Activated naive CD8-positive, alpha-beta T cell treated with anti-CD3 and anti-CD28 coated beads, Interleukin-2, amount 50 U/mL, for 24 hours (primary cell): ENCODE measurements at places on chromosomes 1 and 21.
A peak's percentile ranks its signal among the peaks of the same experiment; 100 is the strongest.

DNA sequence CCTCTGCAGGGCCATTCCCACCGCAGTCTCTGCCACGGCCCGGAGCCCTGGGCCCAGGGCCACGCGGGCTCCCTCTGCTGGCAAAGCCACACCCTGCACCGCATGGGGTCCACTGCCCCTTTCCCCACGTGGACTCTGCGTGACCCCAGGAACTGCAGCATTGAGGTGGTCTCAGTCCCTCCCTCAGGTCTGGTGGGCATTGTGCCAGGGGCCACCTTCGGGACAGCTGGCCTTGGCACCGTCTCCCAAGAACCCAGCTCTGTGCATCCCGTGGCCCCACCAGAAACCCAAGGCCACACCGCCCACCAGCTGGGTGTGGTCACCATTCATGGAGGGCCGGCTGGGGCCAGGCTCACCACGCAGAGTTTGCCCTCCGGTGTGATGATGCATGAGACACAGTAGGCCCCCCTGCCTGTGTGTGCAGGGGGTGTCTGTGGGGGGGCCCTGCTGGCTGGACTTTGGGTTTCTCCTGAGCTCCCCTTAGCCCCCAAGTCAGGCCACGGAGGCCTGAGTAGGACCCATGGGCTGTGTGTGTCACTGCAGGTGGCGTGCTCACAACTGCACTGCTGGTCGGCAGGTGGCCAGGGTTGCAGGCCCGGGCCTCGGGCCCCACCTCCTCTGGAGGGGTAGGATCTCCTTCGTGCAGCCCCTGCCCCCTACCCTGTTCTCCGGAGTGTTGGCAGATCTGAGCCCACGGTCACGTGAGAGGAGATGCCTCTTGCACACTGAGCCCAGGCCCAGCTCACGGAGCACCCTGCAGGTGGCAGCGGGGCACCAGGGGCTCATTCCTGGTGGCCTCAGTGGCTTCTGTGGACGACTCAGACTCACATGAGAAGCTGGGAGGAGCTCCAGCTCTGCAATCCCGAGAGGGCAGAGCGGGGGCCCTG, 5.8 kb downstream of the VWA1 start:
- peak; percentile 78 for DNase-seq

GRCh38 chr21:14581902-14582457, 35.9 kb upstream of the SAMSN1 start:
- DNase-seq, result no peak

GRCh38 chr1:158979229-158979628, 30.5 kb upstream of the IFI16 start:
- no peak for DNase-seq

DNA sequence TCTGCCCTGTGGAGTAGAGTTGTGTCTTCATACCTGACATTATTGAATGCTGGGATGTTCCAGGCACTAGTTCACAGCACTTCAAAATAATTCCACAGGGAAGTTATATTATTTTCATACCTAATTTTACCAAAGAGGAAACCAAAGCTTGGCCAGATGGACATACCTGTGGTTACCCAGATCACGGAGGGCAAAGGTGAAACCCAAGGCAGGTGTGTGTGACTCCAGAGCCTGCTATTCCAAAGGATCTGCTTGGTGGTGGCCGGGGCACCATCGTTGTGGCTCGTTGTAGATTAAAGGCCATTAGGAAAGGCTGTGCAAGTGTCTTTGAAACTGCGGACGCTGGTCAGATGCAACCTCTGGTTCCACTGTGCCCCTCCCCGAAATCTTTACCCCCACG, 108.6 kb downstream of the ZBTB18 start:
- no peak for DNase-seq

GRCh38 chr1:181438013-181438412, 45.3 kb upstream of the CACNA1E start:
- no peak for DNase-seq

- no peak for DNase-seq
These were observed 17.8 kb upstream of the SLAMF6 start for GRCh38 chr1:160540859-160541233.

- DNase-seq, result no peak
These were observed 74.3 kb upstream of the PAX7 start for GRCh38 chr1:18556364-18556763.

DNA sequence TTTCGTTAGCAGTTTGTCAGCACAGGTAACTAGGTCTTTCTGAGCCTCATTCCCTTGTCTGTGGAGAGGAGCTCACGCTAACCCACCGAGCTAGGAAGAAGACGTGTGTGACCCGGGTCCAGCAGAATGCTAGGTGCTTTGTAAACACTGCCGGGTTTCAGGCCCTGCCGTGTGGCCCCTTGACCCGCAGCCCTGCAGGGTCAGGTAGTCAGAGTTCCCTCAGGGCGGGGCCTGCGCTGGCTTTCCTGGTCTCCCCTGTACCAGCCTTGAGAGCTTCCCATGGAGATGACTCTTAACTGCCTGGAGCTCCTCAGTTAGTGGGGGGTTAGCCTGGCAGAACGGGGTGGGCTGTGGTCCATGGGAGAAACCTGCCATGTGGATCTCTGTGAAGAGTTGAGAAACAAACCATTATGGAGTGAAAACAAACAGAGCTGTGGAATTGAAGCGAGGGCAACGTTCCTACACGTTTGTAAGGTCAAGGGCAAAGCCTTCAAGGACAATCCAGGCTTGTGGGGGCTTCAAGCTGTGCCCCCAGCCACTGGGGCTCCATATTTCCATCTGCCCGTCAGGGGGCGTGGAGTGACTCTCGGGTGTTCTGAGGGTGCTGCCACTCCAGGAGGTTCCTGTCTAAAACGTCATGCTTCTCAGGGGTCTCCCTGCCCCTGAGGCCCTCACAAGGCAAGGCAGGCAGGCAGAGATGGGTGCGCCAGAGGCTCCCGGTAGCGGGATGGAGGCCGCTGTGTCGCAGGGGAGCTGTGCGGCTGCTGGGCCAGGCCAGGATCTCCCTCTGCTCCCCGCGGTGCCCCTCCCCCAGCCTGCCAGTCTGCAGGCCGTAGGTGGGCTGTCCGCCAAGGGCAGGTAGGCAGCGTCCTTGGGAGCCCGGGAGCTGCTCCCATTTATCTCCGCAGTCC, 23.8 kb downstream of the LHX4 start:
- no peak for DNase-seq

- no peak for DNase-seq
These were observed 30.3 kb downstream of the SLX9 start for GRCh38 chr21:44969931-44970755.

DNA sequence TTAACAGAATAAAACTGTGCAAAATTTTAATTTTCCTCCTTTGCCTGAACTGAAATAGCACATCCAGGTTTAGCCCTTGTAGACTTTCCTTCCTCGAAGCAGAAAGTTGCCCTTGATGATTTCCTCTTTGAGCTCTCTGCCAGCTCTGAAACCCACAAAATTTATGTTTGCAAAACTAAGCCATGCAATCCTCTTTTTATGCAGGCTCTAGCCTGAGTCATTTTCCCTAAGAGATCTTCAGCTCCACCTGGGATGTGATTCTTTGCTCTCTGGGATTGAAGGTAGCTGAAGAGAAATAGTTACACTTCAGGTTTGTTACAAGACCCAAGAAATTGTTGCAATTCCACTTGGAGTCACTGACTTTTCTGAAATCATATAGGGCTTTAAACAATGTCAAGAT, 1.4 kb upstream of the F3 start:
- DNase-seq, result no peak

DNA sequence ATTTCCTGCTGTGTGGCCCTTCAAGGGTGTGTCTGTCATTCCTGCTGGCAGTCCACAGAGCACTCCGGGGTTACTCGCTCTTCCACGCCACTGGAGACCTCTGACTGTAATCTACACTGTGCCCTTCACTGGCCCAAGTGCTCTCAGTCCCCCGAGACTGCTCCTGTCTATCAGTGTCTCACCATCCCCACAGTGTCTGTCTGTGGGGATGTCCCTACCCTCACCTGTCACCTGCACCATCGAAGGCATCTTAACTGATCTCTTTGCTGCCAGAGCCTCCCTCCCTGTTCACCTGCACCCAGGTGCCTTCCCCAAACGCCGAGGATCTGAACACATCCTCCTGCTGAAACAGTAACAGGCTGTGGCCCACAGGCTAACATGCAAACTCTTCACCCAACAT, 136.7 kb downstream of the MATN1 start:
- no peak for DNase-seq

DNA sequence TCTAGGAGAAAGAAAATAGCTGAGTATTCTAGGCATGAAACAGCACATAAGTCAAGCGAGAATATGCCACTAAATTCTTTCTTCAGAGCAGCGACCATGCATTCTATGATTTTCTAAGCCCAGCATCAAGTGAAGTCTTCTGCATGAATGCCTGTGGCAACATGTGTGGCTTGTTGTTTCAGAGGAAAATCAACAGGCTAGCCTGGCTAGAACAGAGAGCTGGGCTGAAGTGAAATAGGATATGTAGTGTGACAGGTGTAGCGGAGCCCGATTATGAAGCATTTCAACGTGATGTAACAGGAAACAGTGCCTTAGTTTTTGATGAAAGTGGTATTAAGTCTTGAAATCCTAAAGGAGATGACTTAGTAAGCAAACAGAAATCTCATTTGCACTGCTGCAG, 7.0 kb downstream of the CSDE1 start:
- no peak for DNase-seq

- no peak for DNase-seq
These were observed 68.7 kb downstream of the MORN1 start for GRCh38 chr1:2322581-2323211.

DNA sequence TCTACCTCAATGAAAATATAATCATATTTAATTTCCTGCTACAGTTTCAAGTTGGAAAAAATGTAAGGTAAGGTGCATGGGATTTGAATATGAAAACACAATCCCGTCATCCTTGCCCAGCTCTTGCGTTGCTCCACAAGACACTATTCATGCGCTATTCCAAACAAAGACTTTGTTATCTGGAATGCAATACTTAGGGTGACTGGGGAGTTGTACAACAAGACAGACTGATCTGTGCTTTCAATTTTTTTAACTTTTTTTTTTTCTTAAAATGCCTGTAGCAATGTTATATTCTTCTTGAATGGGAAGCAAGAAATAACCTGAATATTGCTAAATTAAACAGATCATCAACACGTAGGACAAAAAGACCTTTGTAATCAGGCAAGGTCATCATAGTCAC, 1077.2 kb downstream of the TTLL7 start:
- DNase-seq, result no peak

DNA sequence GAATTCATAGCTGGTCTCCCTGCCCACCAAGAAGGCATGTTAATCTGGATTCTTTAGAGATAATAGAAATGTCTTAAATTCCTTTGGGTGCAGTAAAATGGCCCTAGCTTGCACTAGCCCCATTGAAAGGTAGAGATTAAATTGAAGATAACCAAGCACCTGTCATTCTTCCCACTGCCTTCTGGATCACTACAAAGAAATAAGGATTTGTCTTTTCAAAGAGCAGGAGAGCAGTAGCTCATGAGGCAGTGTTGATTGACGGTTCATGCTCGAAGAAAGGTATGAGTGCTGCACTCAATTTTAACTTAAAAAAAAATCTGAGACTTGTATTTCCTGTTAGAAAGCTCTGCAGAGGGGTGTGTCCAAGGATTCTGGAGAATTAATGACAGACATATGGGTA, 74.9 kb upstream of the F3 start:
- DNase-seq, result no peak

DNA sequence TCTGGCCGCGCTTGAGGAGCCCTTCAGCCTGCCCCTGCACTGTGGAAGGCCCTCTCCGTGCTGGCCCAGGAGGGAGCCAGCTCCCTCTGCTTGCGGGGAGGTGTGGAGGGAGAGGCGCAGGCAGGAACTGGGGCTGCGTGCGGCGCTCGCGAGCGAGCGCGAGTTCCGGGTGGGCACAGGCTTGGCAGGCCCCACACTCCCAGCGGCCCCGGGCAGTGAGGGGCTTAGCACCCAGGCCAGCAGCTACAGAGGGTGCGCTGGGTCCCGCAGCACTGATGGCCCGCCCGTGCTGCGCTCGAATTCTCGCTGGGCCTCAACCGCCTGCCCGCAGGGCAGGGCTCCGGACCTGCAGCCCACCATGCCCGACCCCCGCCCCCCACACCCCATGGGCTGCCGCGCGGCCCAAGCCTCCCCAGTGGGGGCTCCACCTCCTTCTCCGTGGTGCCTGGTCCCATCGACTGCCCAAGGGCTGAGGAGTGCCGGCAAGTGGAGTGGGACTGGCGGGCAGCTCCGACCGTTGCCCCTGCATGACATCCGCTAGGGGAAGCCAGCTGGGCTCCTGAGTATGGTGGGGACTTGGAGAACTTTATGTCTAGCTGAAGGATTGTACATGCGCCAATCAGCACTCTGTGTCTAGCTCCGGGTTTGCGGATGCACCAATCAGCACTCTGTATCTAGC, 46.0 kb downstream of the COL24A1 start:
- DNase-seq, result no peak

GRCh38 chr21:33384841-33385331, 18.3 kb upstream of the IFNGR2 start:
- no peak for DNase-seq

DNA sequence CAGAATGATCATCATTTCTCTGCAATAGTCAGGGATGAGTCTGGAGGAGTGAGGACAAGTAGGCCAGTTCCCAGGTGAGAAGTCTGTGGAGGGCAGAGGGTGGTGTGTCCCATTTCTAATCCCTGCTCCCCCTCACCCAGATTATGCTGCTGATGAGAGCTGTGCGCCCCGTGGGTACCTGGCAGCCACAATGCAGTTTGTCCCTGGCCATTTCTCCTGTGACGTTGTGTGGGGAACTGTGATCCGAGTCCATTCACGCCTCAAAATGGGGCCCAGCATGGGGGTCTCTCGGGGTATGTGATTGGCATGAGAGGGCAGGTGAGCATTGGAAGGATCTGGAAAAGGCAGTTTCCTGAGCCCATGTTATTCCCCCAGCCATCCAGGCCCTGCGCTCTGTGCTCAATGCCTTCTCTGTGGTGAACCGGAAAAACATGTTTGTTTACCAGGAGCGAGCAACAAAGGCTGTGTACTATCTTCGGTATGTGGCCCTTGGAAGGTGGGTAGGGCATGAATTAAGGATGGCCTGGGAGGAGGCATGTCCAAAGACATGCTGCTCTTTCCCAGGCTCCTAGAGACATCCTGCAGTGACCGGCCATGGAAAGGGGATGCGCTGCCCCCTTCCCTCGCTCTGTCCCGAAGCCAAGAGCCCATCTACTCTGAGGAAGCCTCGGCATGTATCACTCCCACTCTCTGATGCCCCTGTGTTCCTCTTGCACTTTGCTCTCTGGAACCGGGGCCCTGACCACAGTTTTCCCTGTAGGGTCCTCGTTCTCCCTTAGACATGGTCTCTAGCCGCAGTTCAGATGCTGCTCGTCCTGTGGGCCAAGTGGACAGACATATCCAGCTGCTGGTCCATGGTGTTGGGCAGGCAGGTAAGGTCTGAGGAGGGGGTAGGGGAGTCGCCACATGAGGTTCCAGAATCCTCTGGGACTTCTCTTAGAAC, 16.4 kb downstream of the HYI start:
- no peak for DNase-seq

- no peak for DNase-seq
These were observed 75.9 kb downstream of the VWA5B1 start for GRCh38 chr1:20366463-20367115.
